ENCODE measurements at places on chromosomes 13 and 19. TPM values are rescaled to one million over a fixed set of nuclear protein-coding genes. Genes with fewer than 3 reads are reported as not detected.

FCER2 gene
- polyA plus RNA-seq, result not detected

GRCh38 chr13:31286930-31287329 lies 87.2 kb downstream of the B3GLCT start:
- DNase-seq, result no peak

GRCh38 chr13:93309886-93310523 lies 83.4 kb downstream of the GPC6 start:
- peak; percentile 48 for DNase-seq

- DNase-seq, result no peak
Observed at GRCh38 chr13:94138831-94139230, 340.7 kb downstream of the DCT start.

DNA sequence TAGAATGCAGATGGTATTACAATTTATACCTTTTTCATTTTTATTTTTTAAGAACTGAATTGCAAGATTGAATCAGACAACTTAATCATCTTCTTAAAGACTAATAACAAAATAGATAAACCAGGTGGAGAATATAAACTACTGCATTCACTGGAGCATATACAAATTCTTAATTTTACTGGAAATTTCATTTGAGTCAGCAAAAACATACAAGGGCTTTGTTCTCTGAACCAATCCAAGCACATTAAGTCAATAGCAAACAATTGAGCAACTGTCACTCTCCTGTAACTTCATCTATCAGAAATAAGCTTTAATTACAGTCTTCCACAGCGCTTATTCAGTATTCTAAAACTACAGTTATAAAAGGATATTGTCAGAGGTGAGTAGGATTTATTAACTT lies 167.4 kb upstream of the OBI1 start:
- DNase-seq, result no peak

DCUN1D2 gene
- polyA plus RNA-seq, result 8.4 TPM

GRCh38 chr19:5567970-5568407 lies 236 bp upstream of the TINCR start:
- DNase-seq, result no peak

FUT1 gene
- 5.2 TPM for polyA plus RNA-seq

DNA sequence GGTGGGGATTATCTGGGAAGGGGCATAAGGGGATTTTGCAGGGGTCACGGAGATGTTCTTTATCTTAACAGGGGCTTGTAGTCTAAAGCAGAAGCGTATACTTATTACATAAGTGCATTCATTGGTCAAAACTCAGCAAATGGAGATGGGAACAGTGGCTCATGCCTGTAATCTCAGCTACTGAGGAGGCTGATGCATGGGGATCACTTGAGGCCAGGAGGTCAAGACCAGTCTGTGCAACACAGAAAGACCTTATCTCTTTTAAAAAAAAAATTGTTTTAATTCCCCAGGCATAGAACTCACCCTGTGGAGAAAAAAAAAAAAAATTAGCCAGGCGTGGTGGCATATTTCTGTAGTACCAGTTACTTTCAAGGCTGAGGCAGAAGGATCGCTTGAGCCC lies 18.9 kb downstream of the FAM187B start:
- DNase-seq, result no peak

- DNase-seq, result peak; percentile 30
Observed at GRCh38 chr13:44050450-44051063, 170.9 kb downstream of the LACC1 start.

DNA sequence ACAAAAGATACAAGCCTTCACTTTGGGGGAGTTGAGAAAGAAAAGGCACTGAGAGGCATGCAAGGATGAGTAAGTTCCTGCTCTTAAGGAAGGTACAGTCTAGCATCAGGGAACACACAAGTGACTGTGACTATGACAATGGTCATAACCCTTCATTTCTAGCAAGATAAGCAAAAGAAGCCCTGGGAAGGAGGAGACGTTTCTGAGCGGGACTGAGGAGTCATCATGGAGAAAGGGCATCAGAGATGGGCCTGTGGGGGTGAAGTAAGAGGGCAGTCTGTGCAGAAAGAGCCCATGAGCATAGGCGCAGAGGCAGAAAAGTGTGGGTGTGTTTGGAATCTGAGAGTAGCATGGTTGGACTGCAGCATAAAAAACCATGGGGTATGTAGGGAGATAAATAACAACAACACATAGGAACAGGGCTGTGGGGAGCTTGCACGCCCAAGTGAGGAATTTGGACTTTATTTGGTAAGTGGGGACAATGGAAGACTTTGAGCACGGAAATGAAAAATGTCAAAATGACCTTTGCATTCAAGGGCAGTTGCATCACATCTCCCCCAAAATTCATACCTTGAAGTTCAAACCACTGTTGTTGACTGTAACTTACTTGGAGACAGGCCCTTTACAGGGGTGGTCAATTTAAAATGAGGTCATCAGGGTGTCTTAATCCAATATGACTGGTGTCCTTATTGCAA lies 86.7 kb downstream of the MBNL2 start:
- DNase-seq, result no peak

DNA sequence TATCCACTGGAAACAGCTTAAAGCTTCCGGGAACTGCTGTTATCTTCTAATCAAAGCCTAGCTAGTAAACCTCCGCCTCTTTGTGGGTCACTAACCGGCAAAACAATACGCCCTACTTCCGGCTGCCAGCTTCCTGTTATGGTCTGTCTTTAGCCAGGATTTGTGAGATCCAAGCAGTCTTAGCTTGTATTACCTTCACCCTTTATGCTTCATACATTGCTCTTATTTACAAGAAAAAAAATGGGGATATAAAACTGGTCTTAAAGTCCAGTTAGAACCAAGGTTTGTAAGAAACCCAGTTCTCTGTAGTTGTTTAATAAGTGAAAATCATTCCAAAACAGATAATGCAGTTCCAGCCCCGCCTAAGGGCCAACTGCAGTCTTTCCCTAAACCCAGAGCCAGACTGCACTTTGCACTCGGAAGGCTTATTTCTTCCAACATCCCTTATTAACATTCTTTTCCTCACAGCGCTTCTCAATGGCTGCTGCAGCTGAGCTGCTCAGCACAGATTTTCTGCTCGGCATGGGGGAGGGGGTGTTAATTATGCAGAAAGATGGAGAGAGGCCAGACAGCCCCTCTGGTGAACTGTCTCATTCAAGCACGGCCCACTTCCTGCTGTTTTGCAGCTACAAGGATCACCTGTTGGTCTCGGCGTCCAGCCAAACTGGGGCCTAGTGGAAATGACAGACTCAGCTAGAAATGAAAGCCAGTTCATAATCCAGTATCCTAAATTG lies 368.4 kb downstream of the KLF12 start:
- DNase-seq, result peak; percentile 80

- DNase-seq, result peak; percentile 93
Observed at GRCh38 chr19:37902668-37903067, 3.7 kb downstream of the WDR87 start.

DNA sequence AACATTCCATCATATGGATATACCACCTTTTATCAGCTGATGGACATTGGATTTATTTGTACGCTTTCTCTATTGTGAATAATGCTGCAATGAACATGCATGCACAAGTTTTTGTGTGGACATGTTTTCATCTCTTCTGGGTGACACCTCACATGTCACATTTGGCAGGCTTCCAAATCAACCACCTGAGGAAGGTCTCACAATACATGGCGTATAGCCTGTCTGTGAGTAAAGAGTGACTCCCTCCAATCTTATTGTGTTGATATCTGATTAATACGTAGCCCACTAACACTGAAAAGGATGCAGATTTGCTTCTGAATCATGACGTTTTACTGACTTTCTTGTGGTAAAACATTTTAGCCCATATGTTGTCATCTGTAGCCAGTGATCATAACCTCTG lies 61.1 kb downstream of the SLC15A1 start:
- DNase-seq, result no peak

- no peak for DNase-seq
Observed at GRCh38 chr19:28419312-28419711, 793.6 kb downstream of the UQCRFS1 start.

GRCh38 chr13:111967572-111968201 lies 99.3 kb upstream of the SOX1 start:
- DNase-seq, result no peak

IZUMO2 gene
- polyA plus RNA-seq, result not detected

GRCh38 chr19:6286676-6287075 lies 6.9 kb upstream of the MLLT1 start:
- DNase-seq, result no peak

KCNN1 gene
- 3.3 TPM for polyA plus RNA-seq

- DNase-seq, result no peak
Observed at GRCh38 chr19:56372281-56372680, 21.1 kb downstream of the ZNF582 start.

CACNG7 gene
- polyA plus RNA-seq, result 0.31 TPM

SHC2 gene
- 111 TPM for polyA plus RNA-seq

TTYH1 gene
- 11.0 TPM for polyA plus RNA-seq

- DNase-seq, result no peak
Observed at GRCh38 chr13:60303166-60303565, 93.9 kb upstream of the TDRD3 start.

- no peak for DNase-seq
Observed at GRCh38 chr13:29664591-29664990, 69.1 kb upstream of the SLC7A1 start.

DNA sequence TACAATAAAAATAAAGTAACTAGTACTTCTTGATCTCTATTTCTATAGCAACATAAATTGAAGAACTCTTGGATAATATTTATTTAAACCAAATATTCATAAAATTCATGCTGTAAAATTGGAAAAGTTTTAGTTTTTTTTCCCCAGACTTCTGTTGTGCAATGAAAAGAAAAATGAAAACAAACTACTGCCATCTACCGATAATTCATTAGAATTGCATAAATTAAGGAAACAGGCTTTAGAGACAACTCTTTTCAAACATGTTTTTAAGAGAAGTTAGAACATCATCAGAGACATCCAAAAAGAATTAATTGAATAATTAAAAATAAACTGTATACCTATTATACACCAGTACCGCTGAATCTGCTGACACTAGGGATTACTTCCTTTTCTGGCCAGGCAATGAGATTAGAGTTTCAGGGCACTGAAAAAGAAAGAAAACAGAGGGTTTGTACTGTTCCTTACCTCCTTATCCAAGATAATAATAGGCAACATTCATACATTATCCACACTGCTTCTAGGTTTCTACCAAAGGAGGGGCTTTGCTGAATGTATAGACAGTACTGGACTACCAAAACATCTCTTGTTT lies 4.9 kb downstream of the CCDC122 start:
- no peak for DNase-seq

DNA sequence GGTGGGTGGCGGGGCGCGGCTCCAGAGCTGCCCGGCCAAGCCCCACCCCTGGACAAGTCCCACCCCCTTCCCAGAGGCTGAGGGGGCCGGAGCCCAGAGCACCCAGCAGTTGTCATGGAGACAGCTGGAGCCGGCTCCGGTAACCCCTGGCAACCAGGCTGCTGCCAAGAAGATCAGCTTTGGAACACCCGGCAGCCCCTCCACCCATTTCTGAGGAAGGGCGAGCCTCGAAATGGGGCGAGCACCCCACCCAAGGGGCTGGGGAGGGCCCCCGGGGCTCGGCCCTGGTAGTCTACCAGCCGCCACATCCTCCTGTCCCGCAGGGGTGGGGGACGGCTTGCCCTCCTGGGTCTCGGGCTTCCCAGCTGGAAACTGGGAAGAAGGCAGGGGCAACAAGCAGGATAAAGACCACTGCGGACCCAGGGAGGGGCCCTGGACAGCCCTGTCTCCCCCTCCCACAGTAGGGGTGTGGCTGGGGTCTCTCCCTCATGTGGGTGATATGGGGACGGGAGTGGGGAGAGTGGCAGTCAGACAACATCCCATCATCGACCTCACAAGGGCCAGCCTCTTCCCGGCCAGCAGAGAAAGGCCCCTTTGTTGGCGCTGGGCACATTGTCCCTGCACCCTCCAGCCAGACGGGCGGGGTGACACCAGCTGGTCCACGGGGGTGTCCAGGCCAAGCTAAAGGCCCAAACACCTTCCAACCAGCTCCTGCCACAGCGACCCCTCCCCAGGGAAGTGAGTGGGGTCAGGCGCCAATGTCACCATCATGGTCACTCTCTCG lies 1.5 kb downstream of the CERS1 start:
- peak; percentile 59 for DNase-seq
